ENCODE measurements at places on chromosomes 5 and 9. TPM values are rescaled to one million over a fixed set of nuclear protein-coding genes. Genes with fewer than 3 reads are reported as not detected.

GRCh38 chr9:87564791-87565241 lies 67.1 kb downstream of the DAPK1 start:
- DNase-seq, result no peak

- DNase-seq, result no peak
Observed at GRCh38 chr9:109232449-109233237, 65.6 kb upstream of the FRRS1L start.

GRCh38 chr9:127277770-127278169 lies 13.2 kb downstream of the GARNL3 start:
- no peak for DNase-seq

DNA sequence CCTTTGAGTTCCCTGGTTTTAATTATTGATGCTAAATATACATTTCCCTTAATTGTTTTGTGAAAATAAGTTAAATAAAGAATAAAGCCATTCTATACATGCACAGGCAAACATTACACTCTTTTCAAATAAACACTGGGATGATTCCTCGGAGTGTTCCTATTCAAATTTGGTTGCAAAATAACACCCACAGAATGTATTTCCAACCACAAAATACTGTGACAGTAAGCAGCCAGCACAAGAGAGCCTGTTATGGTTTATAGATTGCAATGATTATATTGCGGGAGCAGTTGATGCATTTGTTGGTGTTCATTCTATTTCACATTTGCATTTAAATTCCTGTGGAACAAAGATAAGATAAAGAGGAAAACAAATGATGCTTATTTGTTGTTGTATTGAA lies 632.6 kb upstream of the WWC1 start:
- DNase-seq, result no peak

- no peak for DNase-seq
Observed at GRCh38 chr5:1064383-1065142, 47.3 kb downstream of the SLC12A7 start.

DNA sequence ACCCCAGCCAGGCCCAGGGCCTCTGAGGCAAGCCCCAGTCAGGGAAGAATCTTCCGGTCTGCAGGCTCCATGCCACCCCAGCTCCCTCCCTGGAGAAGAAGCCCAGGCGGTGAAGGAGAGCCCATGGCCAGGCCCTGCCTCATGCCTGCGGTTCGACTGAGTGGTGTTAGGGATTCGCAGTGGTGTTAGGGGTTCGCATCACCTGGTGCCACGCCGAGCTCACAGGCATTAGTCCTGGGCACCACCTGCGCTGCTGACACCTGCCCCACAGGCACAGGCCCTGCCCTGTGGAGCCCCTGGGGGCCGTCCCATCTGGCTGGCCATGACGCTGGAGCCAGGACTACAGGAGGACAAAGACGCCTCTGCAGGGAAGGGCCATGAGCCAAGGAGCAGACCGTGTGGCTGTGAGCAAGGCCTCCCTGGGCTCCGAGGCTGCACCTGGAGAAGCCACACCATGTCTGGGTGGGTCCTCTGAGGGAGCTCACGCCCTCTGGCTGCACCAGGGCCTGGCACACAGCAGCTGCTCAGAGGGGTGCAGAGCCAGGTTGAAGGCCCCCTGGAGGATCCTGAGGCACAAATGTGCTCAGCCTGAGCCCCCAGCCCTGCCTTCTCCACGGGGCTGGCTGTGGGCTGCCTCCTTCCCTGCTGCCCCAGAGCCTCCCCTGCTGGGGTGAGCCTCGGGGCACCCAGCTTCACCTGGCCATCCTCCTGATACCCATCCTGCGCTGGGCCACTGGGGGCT lies 27.6 kb upstream of the RNF130 start:
- no peak for DNase-seq

Gene NFIB
- 0.25 TPM for polyA plus RNA-seq

Gene C1QTNF3
- 2.2 TPM for polyA plus RNA-seq

Gene RANBP17
- polyA plus RNA-seq, result 10.5 TPM

Gene PAEP
- not detected for polyA plus RNA-seq

All from BJ (cell line).